Fibroblast of the aortic adventitia (primary cell): ENCODE measurements at places on chromosomes 6 and 20. TPM values are rescaled to one million over a fixed set of nuclear protein-coding genes. Genes with fewer than 3 reads are reported as not detected.

The SLC16A10 gene
- not detected in 2 replicates for total RNA-seq

The NT5E gene
- 67.2 and 418 TPM in 2 replicates for total RNA-seq

The CLPSL1 gene
- not detected in 2 replicates for total RNA-seq

The HTR1B gene
- total RNA-seq = under 0.01 and 0.25 TPM in 2 replicates

The MRAP2 gene
- 0.33 and 5.8 TPM in 2 replicates for total RNA-seq

The ARG1 gene
- total RNA-seq = not detected in 2 replicates

The TREML2 gene
- not detected in 2 replicates for total RNA-seq

The SRSF6 gene
- 70.8 and 72.0 TPM in 2 replicates for total RNA-seq

The ZSWIM3 gene
- total RNA-seq = 1.9 and 4.3 TPM in 2 replicates

The PNLDC1 gene
- not detected in 2 replicates for total RNA-seq

The RBPJL gene
- not detected in 2 replicates for total RNA-seq

The LBP gene
- total RNA-seq = not detected in 2 replicates

The CMTR1 gene
- 30.7 and 49.9 TPM in 2 replicates for total RNA-seq

The TGM2 gene
- total RNA-seq = 6.0 and 117 TPM in 2 replicates

The TRIM15 gene
- total RNA-seq = not detected in 2 replicates

The SLC9A8 gene
- total RNA-seq = 2.9 and 10.5 TPM in 2 replicates

The LY6G5B gene
- 2.8 and 4.5 TPM in 2 replicates for total RNA-seq
